Fibroblast of mammary gland (primary cell): ENCODE measurements at places on chromosomes 3 and 15.

DNA sequence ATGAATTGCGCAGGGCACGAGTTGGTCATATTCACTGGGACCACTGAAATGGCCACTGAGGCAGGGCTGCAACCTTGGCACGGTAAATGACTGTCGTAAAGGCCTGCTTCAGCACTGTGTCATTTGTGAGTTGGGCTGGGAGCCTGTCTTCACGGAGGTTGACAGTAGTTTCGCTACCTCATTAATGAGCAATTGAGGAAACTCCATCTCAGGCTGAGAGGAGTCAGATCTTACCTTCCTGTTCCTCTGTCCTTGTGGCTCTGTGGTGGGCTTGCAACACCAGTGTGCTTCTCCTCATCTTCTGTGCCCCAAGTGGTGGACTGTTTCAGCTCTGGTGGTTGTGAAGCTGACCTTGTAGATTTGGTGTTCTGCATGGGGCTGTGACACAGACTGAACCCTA is 80.1 kb upstream of the EIF1B start:
- no peak for DNase-seq

GRCh38 chr3:37605572-37606153 is 256.0 kb upstream of the CTDSPL start:
- DNase-seq, result no peak

- no peak for DNase-seq
Observed at GRCh38 chr3:196788528-196788927, 48.9 kb downstream of the PAK2 start.

GRCh38 chr15:90460142-90460824 is 69.4 kb upstream of the CRTC3 start:
- no peak for DNase-seq
